ENCODE measurements at places on chromosomes 13 and 19.

DNA sequence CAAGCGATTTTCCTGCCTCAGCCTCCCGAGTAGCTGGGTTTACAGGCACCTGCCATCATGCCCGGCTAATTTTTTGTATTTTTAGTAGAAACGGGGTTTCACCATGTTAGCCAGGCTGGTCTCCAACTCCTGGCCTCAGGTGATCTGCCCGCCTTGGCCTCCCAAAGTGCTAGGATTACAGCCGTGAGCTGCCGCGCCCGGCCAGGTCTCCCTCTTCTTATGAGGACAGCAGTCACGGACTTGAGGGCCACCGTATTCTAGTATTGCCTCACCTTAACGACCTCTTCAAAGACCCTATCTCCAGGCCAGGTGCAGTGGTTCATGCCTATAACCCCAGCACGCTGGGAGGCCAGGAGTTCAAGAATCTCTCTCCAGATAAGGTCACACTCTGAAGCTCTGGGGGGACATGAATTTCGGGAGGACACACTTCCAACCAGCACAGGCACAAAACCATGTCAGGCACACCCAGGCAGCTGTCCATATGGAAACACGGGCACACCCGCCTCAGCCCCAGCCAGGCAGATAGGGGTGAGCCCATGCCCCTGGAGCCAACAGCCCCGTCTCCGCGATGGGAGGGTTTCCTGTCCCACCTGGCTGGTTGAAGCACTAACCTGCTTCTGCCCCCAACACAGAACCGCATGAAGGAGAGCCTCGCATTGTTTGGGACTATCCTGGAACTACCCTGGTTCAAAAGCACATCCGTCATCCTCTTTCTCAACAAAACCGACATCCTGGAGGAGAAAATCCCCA is 21.3 kb upstream of the S1PR4 start:
- no peak for DNase-seq

DNA sequence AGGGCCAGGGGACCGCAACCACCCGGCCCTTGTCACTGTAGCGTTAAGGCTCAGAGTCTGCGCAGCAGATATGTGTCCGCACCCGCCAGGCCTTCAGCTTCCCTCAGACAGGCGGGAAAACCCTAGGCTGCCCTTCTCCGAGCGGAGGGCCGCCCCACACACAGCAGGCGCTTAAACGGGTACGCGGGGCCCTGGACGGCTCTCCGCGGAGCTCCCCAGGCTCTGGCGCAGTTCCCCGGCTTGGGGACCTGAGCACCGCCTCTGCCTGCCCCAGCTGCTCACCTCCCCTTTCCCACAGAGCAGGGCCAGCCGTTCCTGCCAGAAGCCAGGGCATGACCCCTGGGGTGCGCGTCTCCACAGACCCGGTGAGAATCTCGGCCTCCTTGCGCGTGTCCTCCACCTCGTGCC is 593 bp downstream of the ZNF135 start:
- no peak for DNase-seq

GRCh38 chr13:50671497-50671850 is 172.0 kb downstream of the DLEU7 start:
- DNase-seq, result no peak

GRCh38 chr19:694481-695351 is 536 bp downstream of the PRSS57 start:
- no peak for DNase-seq

- DNase-seq, result no peak
Measured at GRCh38 chr19:3964256-3965194, 6.4 kb downstream of the DAPK3 start.

DNA sequence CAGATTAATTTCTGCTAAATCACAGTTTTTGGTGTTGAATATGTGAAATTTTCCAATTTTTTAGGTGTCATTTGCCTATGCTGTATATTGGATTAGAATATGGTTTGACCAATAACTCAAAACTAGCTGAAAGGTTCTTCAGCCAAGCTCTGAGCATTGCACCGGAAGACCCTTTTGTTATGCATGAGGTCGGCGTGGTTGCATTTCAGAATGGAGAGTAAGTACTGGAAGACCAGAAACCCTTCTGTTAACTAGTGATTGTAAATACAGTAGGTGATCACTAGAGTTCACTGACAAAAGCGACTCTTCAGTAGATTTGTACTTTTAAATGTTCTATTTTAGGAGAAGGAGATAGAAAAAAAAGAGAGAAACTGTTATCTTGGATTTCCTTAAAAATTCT is 22.3 kb downstream of the CDC16 start:
- DNase-seq, result no peak

GRCh38 chr13:114310956-114311355 is 3.3 kb upstream of the CHAMP1 start:
- DNase-seq, result no peak

DNA sequence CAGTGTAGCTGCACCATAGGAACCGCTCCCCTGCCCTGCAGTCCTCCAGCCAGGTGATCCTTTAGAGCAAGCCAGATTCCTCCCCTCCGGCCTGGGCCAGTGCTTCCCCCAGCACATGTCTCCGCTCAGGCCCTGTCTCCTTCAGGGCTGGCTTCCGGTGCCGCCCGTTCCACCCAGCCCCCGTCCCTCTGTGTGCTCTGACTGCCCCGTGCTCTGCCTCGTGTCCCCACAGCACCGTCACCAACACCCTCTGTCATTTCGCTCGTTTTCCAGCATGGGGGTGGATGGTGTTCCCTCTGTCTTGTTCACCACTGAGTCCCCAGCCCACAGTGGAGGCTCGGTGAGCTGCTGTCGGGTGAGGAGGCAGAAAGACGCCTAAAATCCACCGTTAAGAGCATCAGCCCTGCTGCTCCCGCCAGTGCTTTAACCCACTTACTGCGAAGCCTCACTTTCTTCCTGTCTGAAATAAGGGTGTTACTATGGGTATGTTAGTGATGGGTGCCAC is 54.5 kb downstream of the TSSK6 start:
- peak; percentile 72 for DNase-seq

- no peak for DNase-seq
Measured at GRCh38 chr19:41261474-41262190, 2.5 kb upstream of the HNRNPUL1 start.

DNA sequence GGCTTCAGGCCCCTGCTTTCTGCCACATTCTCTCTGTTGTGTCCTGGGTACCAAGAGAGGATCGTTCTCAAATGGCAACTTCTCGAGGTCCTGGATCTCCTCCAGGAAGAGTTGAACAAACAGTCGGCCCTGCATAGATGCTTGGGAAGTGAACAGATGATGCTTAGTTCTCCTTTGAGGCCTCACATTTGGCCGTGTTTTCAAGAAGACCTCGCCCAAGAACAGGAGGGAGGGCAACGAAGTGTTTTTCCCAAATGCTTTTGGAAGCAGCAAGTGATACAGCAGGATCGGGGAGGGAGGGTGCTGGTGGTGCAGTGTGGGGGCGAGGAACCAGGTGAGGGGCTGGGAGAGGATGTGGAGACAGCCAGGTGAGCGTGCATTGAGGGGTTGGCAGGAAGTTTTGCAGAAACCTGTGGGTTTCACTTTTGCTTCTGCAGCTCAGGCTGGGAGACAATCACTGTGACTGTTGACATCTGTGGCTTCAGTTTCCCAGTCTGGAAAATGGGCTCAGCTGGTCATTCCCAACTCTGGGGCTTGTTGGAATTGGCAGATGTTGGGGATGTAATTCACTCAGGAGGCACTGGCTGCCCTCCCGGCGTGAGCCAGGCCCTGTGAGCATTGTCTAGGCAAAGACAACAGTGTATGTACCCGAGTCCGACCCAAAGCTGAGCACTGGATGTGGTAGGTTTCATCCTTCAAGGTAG is 21.6 kb downstream of the MAST3 start:
- DNase-seq, result no peak

GRCh38 chr19:32196690-32197420 is 148.6 kb upstream of the ZNF507 start:
- DNase-seq, result no peak

DNA sequence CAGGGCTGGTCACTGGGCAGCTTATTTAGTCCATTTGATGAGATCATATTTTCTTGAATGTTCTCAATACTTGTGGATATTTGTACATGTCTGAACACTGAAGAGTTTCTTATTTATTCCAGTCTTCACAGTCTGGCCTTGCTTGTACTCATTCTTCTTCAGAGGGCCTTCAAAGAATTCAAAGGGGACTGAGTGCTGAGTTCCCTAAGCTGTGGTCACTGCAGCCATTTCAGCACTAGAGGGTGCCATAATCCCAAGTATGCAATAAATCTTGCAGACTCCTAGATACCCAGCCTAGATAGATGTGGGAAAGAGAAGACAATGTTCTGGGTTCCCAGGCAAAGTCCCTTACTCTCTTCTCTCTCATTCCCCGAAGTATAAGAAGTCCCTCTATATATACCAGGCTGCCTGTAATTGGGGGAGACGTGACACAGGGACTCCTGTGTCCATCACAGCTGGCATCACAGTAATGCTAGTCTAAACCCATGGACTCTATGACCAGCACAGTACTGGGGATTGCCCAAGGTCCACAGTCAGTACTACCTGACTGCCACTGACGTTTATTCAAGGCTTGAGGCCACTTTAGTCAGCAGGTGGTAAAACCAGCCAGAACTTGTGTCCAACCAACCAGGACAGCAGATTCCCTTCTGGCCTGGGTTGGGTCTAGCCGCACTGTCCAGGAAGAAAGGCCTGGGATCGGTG is 8.9 kb upstream of the VN1R1 start:
- DNase-seq, result peak; percentile 46

DNA sequence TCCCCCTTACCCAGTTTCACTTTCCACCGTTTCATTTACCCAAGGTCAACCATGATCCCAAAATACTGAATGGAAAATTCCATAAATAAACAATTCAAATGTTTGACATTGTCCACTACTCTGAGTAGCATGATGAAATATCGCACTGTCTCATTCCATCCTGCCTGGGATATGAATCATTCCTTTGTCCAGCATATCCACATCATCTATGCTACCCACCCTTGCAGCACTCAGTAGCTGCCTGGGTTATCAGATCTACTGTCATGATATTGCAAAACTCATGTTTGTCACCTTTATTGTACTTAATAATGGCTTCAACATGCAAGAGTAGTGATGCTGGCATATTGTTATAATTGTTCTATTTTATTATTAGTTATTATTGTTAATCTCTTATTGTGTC is 263.9 kb upstream of the NBEA start:
- no peak for DNase-seq

DNA sequence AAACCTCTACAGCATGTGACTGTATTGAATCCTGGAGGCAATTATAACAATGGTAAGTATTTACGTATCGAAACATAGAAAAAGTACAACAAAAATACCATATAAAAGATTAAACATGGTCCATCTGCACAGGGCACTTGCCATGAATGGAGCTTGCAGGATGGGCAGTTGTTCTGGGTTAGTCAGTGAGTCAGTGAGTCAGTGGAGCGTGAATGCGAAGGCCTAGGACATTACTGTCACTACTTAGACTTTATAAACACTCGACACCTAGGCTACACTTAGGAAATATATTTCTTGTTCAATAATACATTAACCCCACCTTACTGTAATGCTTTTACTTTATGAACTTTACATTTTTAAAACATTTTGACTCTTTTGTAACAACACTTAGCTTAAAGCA is 35.6 kb upstream of the TMTC4 start:
- DNase-seq, result no peak

DNA sequence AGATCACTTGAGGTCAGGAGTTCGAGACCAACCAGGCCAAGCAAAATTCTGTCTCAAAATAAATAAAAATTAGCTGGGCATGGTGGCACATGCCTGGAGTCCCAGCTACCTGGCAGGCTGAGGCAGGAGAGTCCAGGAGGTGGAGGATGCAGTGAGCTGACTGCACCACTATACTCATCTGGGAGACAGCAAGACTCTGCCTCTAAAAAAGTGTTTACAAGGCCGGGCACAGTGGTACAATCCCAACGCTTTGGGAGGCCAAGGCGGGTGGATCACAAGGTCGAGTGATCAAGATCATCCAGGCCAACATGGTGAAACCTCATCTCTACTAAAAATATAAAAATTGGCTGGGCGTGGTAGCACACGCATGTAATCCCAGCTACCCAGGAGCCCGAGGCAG is 4.2 kb upstream of the DAPK3 start:
- DNase-seq, result no peak

DNA sequence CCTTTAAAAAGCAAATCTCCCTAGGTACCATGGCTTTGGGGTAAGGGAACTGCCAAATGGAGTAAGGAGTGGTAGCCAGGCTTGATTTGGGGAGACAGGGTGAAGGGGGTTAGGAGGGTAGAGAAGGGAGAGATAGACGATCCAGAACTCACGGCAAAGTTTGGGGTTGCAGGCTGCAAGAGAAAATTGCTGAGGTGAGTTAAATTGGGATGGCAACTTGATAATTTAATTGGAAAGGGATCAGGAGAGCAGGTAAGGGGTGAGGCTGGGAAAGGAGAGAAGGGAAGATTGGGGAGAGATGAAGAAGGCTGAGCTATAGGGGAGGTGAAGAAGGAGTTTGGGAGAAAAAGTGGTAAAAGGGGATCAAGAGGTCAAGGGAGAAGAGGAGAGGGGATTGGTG is 4.0 kb downstream of the IZUMO2 start:
- DNase-seq, result no peak

GRCh38 chr13:42574011-42574410 is at the start of gene TNFSF11:
TSS of gene TNFSF11 (plus strand) at chr13:42574152. CDS start at chr13:42574304, 152 bp downstream.
- no peak for DNase-seq

DNA sequence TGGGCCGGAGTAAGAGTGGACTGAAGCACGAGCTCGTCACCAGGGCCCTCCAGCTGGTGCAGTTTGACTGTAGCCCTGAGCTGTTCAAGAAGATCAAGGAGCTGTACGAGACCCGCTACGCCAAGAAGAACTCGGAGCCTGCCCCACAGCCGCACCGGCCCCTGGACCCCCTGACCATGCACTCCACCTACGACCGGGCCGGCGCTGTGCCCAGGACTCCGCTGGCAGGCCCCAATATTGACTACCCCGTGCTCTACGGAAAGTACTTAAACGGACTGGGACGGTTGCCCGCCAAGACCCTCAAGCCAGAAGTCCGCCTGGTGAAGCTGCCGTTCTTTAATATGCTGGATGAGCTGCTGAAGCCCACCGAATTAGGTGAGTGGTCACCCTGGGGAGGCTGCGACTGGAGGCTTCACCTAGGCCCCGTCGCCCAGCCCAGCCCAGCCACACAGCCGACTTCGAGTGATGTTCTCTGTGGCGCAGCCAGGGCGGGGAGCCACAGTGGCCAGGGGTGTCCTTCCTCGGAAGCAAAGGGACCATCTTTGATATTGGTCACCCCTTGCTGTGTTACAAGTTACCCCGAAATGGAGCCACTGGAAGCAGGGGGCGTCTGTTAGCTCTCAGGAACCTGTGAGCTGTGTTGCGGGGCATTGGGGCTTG is 5.6 kb downstream of the PIAS4 start:
- no peak for DNase-seq

GRCh38 chr19:4061178-4061682 is 5.5 kb downstream of the ZBTB7A start:
- no peak for DNase-seq

All from inflammatory macrophage treated with lipopolysaccharide for 4 hours (primary cell).